Fibroblast of the conjunctiva (primary cell): ENCODE measurements at places on chromosomes 13 and 19.

GRCh38 chr19:34458677-34459076, 22.9 kb upstream of the WTIP start:
- no peak for DNase-seq

GRCh38 chr19:58392945-58393724, 2.3 kb upstream of the RNF225 start:
- DNase-seq, result no peak

- DNase-seq, result no peak
Measured at GRCh38 chr13:36038785-36039555, 92.2 kb downstream of the DCLK1 start.

- no peak for DNase-seq
Measured at GRCh38 chr19:7547159-7547558, 11.6 kb downstream of the PNPLA6 start.

GRCh38 chr13:108924134-108924533, 294.7 kb downstream of the MYO16 start:
- DNase-seq, result no peak

DNA sequence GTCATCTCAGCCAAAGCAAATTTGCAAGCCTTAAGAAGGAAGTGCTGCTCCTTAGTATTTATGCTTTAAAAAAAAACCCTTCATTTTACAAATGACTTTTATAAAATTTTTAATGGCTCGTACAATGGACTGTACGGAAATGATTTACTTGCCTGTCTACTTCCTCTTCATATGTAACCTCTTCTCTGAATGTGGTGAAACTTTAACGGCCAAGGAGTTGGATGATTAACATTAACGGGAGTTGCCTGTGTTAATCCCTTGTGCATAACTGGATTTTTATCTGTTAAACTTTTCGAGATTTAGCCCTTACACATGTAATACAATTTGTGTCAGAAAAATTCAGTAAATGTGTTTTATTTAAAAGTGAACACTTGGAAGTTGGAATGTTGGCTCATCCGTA, 429.4 kb downstream of the TBC1D4 start:
- DNase-seq, result no peak

DNA sequence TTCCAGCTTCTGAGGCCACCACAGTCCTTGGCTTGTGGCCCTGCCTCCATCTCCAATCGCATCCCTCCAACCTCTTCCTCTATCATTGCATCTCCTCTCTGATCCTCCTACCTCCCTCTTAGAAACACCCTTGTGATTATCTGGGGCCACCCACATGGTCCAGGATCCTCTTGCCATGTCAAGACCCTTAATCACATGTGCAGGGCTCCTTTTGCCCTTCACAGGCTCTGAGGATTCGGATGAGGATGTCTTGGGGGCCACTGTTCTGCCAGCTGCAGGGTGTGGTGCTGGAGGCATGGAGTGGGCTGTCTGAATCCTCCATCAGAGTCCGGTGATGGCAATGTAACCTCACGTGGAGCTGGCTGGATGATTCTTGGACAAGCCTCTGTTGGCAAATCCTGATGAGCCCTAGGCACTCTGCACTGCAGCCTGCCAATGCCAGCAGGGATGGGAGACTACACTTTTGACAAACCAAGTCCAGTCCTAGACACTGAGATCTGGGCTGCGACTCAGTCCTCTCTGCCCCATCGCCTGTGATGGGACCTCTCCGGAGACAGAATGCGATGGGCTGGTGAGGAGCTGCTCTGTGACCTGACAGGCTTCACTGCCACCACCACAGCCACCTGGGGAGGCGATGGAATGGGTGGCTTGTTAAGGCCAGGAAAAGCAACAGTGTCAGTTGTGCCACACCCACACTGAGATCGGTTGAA, 61.2 kb downstream of the CCDC70 start:
- no peak for DNase-seq

- no peak for DNase-seq
Measured at GRCh38 chr19:29422486-29423085, 103.2 kb upstream of the VSTM2B start.

DNA sequence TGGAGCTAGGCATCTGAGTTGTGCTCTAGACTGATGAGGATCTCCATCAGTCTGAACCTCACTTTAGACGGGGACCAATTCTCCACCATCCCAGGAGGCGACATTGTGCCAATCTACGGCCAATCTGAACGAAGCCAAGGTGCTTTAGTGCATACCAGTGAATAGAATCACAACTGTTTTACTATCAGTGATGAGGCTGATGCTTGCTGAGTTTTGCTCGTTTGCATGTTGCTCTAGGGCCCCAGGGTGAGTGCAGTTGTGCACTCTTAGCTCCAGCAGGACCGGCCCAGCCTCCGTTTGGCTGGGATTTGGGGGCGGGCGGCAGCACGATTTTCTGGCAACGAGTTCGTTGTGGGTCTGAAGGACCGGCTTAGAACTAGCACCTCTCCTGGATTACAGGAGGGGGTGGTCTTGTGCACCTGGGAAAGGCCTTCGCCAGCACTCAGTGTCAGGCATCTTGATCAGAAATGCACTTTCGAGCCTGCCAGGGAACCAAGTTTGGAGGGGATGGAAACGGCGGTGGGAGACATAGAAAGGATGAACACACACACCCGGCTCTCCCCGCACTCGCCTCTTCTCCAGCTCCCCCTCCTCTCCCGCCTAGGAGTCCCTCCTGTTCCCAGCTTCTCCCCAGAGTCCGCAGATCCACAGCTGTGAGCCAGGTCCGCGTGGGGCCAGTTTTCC, 4.4 kb downstream of the GSX1 start:
- DNase-seq, result no peak

DNA sequence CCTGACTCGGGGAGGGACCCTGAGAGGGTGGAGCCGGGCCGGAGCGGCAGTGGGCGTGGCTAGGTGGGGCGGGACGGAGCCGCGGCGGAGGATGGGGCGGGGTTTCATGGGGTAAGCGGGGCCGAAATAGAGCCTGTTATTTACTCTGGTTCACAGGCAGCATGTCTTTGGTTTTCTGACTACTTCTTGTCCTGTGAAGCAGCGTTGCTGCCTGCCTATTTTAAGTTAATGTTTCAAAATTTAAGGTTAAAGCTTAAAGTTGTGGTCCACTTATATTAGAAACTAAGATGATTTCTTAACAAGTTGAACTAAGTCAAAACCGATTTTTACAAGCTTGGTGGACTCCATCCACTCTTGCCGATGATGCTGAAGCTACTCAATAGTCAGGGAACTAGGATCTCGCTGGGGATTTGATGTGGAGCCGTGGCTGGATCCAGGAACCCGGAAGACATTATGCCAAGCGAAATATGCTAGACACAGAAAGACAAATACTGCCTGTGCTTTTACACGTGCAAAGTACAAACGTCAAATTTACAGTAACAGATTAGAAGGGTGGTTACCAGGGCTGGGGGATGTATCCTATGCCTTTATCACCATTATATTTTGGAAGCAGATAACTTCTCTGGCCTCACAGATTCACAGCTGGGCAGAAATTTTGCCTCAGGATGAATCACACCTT, 433 bp upstream of the ZNF616 start:
- no peak for DNase-seq
